ENCODE measurements at places on chromosomes 3 and 15.
A peak's percentile ranks its signal among the peaks of the same experiment; 100 is the strongest.

- no peak for DNase-seq
Observed at GRCh38 chr15:84143753-84144314, 91.7 kb upstream of the GOLGA6L4 start.

- no peak for DNase-seq
Observed at GRCh38 chr3:5330152-5330810, 142.8 kb downstream of the EDEM1 start.

- no peak for DNase-seq
Observed at GRCh38 chr15:31372635-31373091, 46.0 kb downstream of the KLF13 start.

DNA sequence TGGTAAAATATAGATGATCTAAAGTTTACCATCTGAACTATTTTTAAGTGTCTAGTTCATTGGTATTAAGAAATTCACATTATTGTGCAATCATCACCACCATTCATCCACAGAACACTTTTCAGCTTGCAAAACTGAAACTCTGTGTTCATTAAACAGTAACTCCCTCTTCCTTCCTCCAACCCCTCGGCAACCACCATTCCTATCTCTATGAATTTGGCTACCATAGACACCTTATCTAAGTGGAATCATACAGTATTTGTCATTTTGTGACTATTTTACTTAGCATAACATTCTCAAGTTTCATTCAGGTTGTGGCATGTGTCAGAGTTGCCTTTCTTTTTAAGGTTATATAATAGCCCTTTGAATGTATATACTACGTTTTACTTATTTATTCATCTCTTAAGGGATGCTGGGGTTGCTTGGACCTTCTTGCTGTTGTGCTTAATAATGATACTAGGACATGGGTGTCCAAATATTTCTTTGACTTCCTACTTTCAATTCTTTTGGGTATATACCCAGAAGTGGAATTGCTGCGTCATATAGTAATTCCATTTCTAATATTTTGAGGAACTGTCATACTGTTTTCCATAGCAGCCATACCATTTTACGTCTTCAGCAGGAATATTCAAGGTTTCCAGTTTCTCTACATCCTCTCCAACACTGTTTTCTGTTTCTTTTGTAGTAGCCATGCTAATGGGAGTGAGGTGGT is 20.9 kb downstream of the KAT2B start:
- peak; percentile 88 for DNase-seq

Data from CD14-positive monocyte (primary cell).